Cardiac septum (tissue), 1 donor: ENCODE measurements at places on chromosomes 2 and 18. TPM values are rescaled to one million over a fixed set of nuclear protein-coding genes. Genes with fewer than 3 reads are reported as not detected.
A peak's percentile ranks its signal among the peaks of the same experiment; 100 is the strongest.

COL5A2 gene
- 16.0 TPM for total RNA-seq

GRCh38 chr2:210162466-210163124, 8.6 kb downstream of the KANSL1L start:
- DNase-seq: no peak

DNA sequence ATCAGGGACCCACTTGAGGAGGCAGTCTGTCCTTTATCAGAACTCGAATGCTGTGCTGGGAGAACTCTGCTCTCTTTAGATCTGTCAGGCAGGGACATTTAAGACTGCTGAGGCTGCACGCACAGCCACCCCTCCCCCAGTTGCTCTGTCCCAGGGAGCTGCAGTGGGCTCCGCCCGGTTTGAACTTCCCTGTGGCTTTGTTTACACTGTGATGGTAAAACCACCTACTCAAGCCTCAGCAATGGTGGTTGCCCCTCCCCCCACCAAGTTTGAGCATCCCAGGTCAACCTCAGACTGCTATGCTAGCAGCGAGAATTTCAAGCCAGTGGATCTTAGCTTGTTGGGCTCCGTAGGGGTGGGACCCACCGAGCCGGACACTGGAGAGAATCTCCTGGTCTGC, 11.8 kb upstream of the LHCGR start:
- no peak for DNase-seq

DNA sequence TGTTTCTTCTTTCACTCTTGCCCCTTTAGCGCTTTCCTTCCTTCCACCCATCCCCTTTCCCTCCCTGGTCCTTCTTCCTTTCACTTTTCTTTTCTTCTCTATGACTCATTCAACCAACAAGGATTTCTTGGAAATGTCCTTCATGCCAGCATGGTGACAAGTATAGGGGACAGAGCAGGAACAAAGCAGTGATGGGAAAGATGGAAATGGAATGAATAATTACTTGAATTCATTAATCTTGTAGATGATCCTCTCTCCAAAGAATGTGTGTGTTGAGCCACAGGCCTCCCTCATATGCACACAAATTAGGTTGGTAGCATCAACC, 1.5 kb downstream of the VAMP5 start:
- no peak for DNase-seq

GRCh38 chr2:224869601-224870233, 153.6 kb upstream of the CCDC195 start:
- DNase-seq: no peak

DNA sequence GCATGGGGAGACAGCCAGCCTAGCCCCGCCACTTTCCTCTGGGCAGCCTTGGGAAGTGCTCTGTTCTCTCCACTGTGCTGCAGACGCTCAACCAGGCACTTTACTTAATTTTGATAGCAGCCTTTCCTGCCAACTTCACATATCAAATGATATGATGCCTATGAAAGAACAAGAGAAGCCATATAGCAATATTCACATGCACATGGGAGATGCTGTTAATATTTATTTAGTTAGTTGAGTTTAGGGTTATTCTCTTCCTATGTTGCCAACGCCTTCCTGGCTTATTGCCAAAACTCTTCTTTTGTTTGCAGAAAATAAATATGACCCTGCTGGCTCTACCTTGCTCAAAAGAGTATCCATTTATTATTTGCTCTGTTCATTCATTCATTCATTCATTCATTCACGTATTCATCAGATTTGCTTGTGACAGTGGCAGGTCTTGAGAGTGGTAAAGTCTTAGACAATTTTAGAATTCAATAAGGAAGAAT, 99.3 kb downstream of the GATA6 start:
- no peak for DNase-seq

DNA sequence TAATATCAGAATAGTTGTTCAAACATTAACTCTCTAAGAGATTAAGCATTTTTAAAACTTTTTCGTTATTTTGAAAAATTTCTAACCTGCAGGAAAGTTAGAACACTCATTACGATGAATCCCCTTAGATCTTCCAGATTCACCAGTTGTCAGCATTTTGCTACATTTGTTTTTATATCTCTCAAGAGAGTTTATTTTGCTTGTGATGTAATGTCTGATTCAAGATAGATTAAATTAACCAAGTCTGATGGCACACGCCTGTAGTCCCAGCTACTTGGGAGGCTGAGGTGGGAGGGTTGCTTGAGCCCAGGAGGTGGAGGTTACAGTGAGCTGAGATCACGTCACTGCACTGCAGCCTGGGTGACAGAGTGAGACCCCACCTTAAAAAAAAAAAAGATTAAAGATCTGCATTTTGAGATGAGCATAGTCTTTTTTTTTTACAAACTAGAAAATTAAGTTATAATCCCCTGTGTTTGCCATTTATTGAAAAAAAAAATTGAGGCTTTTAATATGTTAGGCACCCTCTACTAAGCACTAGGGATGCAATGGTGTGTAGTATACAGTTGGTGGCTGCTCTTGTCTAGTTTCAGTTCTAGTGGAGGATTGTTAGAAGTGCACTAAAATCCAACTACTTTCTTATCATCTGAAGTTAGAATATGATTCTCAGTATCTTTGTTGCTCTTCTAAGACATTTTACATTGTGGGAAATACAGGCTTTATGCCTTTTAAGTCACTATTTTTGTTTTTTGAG, 20.9 kb downstream of the RAB10 start:
- DNase-seq: no peak

GRCh38 chr2:136305517-136306192, 187.7 kb upstream of the CXCR4 start:
- no peak for DNase-seq

DNA sequence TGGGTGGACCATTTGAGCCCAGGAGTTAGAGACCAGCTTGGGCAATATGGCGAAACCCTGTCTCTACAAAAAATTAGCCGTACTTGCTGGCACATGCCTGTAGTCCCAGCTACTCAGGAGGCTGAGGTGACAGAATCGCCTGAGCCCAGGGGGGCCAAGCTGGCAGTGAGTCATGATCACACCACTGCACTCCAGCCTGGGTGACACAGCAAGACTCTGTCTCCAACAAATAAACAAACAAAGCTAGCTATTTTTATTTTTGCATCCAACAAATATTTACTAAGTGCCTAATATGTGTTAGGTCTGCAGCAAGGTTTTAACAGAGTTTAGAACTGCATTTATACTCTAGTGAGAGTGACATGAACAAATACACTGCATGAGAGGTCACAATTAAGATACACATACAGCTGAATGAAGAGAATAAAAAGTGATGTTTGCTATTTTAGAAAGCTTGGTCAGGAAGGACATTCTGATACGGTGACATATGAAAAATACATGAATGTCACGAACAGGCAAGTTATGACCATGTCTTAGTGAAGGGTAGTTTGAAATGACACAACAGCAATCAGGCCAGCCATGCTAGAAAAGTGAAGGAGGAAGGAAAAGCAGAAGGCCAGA, 83.2 kb upstream of the FRZB start:
- no peak for DNase-seq

DNA sequence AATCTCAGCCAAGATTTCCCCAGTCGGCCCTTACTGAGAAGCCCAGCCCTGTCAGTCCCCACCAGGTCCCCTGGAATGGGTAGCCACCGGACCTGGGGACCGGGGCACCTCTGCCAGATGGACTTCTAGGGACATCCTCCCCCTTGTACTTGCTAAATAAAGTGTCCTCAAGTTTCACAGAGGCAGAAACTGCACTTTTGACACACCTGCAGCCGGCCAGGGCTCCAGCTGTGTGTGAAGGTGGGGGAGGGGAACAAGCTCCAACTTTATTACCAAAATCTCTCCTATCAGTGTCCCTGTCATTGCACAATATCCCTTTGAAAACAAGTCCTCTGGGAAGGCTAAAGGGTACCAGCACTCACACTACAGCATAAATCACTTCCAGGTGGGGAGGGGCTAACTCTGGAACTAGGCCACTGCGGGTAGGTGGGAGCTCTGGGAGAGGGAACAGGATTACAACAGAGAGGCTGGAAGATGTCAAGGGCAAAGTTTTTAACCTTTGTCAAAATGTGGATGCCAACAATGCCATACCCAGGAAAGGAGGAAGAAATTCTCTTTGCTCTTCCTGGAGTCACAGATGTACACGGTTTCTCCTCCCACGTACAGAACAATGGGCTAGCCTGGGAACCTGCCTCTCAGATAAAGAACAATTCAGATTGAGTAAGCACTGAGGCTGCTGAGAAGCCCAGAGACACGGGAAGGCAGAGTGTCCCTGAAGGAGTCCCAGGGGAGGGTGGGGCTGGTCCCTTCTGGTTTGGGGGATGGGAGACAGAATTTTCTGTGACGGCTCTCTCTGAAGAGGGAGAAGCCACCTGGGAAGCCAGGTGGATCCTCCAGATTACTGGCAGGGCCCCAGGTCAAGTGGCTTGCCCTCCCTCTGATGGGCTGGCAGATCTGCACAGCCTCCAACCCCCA, 11.0 kb downstream of the SDC1 start:
- DNase-seq: no peak

DNA sequence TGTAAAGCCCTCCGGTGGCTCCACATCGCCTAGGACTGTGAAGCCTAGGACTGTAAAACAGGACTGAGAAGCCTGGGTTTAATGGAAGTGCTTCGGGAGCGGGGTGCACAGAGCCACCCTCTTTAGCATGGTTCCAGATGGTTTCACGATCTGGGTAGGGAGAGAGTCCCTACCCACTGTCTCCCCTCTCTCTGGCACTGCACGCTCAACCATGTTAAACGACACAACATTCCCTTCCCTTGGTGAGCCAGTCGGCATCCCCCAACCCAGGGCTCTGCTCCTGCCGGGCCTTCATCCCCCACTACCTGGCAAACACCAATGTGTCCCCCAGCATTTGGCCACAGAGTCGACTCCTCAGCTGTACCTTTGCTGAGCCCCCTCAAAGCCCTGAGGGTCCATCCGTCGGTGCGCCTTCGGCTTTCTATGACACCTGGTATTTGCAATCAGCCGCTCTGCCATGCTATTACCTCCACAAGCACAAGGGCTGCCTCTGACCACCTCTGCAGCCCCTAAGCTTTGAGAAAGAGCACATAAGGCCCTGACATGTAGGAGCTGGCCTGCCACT, 1.1 kb downstream of the COPS9 start:
- DNase-seq: peak; percentile 51

RAB6C gene
- not detected for total RNA-seq

COL4A4 gene
- total RNA-seq: 3.0 TPM

HRH4 gene
- total RNA-seq: 0.08 TPM

DNA sequence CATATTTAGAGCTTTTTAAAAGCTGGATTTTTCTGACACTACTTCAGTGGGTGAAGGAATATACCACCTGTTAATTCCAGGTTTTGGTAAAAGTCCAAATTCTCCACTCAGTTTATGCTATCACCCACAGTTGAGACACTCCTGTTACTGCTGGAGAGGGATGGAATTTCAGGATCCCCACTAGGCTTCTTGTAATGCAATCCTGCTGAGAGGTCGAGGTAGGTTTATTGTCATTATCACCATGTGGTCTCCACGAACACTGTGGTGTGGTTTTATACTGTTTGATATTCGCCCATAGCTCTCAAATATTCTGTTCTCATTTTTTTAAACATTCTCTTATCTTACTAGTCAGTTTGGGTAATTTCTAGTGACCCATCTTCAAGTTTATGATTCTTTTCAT, 167.9 kb downstream of the CCDC102B start:
- no peak for DNase-seq

DNA sequence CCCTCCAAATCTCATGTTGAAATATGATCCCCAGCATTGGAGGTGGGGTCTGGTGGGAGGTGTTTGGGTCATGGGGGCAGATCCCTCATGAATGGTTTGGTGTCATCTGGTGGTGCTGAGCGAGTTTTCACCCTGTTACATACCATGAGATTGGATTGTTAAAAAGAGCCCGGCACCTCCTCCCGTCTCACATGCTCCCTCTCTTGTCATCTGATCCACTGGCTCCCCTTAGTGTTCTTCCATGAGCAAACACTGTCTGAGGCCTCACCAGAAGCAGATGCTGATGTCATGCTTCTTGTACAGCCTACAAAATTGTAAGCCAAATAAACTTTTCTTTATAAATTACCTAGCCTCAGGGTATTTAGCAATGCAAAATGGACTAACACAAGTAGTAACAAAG, 405.0 kb upstream of the SLC39A10 start:
- DNase-seq: no peak

GRCh38 chr2:218806346-218806978, 24.5 kb downstream of the CYP27A1 start:
- no peak for DNase-seq

ZNF892 gene
- 4.8 TPM for total RNA-seq

DNA sequence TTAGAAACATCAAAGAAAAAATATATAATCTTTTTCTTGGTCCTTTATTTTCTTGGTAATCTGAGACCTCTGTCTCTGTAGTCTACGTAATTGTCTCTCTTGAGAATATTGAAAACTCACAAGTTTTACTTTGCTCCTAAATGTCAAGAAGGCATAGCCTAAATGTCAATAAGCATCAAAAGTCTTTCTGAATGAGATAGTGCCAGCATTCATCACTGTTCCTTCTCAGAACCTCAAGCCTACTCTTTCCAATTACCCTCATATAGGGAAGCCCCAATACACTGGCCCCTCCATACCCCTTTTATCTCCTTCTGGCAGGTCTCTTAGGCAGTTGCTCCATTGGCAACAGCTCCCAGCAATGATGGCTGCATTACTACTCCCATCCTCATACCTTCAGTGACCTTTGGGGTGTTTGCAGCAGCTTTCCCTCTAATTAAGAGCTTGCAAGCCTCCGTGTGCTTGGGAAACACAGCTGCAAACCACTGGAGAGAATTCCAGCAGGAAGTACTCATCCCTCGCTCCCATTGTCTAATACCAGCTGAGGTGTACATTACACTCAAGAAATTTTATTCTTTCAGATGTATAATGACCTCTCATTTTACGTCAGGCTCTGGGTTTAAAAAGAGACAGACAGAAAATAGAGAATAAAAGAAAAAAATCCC, 95.8 kb downstream of the KYNU start:
- DNase-seq: no peak

DNA sequence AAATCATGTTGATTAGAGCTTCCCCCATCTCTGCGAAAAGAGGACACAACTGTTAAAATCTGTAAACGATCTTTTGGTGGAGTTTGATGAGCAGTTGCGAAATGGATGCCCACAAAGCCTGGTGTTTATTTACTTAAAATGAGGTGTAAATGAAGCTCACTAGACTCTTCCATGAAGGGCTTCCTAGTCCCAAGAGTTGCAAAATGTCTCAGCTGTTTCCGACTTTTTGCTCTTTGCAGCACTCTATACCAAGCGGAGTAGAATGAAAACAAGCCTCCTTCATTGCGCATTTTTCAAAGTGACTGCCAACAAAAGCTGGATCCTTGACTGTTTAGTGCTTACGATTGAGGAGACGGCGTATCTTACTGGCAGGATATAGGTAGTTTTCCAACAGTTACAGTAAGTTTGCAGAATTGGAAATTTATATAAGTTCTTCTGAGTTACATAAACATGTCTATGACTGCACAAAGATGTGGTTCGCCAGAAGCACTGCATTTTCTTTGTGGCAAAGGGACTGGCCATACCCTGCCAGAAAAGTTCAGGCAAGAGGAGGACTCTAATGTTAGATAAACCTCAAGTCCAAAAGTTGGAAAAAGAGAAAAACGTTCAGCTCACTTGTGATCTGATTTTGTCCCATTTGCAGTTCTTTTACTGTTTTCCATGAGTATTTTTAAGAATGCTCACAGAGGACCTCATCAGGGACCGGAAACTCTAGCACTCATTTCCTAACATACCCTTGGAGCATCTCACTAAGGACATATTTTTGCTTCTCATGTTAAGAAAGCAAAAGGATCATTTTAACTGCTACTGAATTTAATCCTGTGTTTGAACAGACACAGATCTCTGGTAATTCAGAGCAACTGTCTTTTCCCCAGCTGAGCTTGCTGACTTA, 42.7 kb downstream of the COLEC12 start:
- no peak for DNase-seq
